ENCODE measurements at places on chromosomes 1 and 21.

DNA sequence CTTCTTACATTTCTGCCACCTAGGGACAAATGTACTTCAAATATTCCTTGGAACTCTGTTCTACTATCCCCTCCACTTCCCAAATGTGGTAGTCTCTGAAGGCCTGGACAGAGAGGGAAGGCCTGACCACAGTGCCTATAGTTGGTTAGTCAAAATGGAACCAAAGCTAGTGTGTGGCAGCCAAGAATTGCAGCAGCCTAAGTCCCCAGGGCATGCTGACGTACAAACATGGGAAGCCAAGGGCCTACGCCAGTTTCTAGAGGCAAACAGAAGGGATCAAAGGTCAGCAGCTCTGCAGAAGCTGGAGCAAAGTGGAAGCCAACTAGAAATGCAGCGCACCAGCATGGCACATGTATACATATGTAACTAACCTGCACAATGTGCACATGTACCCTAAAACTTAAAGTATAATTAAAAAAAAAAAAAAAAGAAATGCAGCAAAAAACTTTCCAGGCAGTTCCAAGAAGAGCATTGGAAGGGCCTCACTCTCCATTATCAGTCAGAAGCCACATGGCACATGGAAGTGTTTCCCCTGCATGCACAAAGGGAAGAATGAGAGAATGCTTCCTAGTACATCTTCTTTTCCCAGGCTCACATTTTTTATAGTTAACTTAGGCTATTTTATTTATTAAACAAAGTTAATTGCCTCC, 39.4 kb upstream of the GADD45A start:
- no peak for DNase-seq

- no peak for DNase-seq
These were observed 30.2 kb upstream of the CD101 start for GRCh38 chr1:116971258-116971860.

GRCh38 chr1:184935920-184936798, 38.1 kb downstream of the NIBAN1 start:
- DNase-seq = no peak

- no peak for DNase-seq
These were observed 27.4 kb upstream of the COQ8A start for GRCh38 chr1:226912587-226913176.

- DNase-seq = no peak
These were observed 289.4 kb upstream of the DUSP10 start for GRCh38 chr1:222031318-222031717.

- DNase-seq = no peak
These were observed 101.2 kb downstream of the FMN2 start for GRCh38 chr1:240192851-240193250.

DNA sequence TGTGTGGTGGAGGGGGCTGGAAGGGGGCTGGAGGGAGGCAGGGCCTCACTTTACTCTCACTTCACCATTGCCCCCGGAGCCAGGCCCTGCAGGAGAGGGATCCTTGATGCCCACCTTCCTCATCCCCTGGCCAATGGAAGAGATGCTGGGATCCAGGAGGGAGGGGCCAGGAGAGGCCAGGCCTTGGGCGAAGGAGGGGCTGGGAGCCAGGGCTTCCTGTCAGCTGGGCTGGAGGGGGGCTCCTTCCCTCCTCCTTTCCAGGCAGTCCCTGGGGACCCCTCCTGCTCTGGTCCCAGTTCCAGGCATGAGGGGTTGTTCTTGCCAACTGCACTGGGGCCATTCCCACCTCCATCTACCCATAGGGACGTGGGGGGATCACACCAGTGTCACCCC, 5.7 kb downstream of the AHDC1 start:
- no peak for DNase-seq

DNA sequence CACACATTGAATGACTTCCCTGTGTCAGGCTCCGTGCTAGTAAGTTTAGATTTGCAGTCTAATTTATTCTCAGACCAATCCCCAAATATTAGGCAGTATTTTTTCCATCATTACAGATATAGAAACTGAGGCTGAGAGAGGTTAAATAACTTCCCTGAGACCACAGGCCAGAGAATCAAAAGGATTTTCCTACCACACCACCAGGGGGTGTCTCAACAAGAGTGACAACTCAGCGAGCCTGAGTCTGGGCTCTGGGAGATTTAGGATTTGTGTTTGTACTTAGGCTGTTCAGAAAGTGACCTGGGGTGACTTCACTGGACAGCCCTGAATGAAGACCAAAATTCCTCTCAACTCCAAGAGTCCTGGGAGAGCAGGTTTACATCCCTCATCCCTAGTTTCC, 13.3 kb upstream of the LCE5A start:
- DNase-seq = no peak

DNA sequence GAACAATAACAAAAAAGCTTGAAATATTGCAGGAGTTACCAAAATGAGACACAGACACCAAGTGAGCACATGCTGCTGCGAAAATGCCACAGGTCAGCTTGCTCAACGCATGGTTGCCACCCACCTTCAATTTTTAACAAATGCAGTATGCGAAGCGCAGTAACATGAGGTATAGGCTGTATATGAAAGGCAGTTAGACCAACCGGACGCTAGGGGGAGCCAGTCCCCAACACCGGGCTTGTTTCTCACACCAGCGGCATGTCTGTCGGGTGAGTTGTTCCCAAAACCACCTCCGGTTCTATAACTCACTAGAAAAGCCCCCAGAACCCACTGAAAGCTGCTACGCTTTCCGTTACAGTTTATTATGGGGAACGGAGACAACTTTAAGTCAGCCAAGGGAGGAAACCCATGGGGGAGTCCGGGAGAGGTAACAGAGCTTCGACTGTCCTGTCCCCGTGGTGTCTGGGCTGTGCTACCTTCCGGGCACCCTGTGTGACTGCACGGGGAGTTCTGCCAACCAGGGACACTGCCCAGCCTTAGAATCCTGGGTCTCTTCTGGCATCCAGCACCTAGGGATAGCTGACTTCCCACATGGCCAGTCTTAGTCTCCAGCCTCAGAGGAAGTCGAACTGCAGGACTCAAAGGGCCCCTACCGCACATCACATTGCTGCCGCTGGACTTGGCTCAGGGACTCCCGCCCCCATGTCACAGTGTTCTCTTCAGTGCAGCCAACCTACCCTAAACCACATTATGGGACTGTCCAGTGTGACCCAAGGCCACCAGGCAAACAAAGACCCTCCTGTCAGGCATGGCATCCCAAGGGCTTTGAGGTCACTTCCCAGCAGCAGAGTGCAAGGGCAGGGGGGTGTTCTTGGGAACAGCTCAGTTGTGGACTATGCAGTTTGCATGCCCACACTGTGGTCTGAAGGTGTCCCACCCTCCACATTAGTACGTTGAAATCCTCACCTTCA, 14.0 kb downstream of the RNF187 start:
- DNase-seq = peak; percentile 65

GRCh38 chr1:177849579-177850290, 120.1 kb downstream of the SEC16B start:
- no peak for DNase-seq

DNA sequence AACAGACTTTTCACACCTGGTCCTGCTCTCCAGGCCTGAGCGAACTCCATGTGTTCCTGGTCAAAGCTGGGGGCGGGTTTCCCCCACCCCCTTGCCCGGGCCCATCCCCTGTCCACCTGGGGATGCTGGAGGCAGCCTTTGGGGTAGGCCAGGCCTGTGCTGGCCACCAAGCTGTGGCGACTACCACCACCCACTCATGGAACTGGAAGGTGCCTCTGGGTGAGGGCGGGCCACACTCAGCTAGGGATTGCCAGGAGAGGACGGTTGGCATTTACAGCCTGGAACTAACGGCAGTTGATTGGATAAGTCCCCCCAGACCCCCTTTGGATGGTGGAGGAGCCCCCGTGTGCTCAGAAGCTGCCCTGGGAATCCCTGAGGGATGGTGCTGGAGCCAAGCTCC, 7.9 kb downstream of the S100B start:
- DNase-seq = no peak

GRCh38 chr1:10679496-10680220, 116.8 kb downstream of the CASZ1 start:
- peak; percentile 34 for DNase-seq

DNA sequence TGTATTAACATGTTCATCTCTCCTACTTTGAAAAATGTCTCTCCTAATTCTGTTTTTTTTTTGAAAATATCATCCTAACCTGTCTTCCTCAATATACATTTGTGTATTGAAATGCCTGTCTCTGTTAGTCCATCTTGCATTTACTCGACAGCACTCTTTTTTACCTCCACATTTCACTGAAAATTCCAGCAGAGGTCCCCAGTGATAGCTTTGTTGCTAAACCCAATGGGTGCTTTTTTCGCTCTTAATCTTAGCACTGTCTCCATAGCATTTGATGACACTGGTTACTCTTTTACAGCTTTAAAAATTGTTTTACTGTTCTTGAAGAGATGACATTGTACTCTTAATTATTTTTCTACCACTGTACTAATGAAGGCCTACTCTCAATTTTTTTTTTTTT, 10.8 kb downstream of the OSBPL9 start:
- DNase-seq = no peak

GRCh38 chr1:15460708-15461095, 4.2 kb downstream of the CELA2A start:
- DNase-seq = no peak

DNA sequence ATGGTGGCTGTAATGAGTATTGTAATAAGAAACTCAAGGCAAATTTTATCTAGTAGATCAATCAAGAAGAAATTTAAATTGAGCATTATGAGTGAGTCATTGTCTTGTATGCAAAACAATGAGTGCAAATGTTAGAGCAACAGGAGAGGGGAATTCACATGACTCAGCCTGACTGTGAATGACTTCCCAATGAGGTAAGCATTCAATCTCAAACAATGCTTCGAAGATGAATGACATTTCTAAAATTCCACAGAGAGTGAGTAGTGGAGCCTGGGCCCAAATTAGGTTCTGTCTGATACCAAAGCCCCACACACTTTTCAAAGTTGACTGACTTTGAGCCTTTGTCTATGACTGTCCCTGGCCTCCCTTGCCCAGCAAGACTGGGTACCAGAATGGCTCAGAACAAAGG, 738.0 kb downstream of the PTPRU start:
- DNase-seq = peak; percentile 80

DNA sequence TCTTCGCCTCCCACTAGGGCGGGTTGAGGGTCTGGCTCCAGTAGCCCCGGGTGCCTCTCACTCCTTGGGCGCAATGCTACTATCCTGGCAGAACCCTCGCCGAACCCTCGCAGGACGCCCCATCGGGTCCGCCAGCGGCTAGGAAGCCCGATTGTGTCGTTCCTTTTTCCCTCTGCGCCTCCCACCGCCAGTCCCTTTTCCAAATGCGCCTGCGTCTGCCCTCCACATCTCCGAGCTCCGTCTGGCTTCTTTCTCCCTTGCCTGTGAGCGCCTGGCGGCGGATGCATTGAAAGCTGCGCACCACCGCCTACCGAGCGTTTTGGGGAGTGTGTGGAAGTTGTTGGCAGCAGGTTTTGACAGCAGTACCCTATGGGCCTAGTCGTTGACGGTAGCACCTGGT, 1.0 kb upstream of the DIRAS3 start:
- no peak for DNase-seq

DNA sequence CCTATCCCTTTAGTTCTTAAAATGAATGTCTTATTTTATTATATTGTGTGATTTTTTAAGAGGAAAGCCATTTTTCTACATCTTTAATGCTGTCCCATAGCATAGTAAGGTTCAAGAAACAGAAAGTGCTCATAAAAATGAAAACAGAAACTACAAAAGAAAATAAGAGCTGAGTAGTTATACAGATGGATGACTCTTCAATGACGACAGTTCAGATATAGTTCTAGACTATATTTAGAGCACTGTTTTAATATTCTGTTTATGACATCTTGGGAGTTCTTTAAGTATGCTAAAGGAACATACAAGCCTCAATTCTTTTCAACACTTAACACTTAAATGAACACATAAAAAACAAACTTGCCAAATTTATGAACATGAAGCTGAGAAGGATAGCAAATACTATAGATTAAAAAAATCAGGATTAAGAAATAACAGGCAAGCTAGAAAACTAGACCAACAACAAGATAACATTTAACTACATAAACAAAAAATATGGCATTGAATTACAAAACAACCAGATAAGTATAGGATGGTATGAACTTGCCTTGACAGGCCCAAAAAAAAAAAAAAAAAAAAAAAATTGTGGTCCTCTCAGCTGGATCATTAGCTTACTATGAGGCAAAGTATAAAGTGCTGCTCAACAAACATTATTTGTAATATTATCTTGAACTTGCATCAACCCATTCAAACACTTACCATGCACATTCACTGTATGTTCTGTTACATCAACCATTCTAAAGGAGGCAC, 87.9 kb downstream of the ZZZ3 start:
- no peak for DNase-seq

DNA sequence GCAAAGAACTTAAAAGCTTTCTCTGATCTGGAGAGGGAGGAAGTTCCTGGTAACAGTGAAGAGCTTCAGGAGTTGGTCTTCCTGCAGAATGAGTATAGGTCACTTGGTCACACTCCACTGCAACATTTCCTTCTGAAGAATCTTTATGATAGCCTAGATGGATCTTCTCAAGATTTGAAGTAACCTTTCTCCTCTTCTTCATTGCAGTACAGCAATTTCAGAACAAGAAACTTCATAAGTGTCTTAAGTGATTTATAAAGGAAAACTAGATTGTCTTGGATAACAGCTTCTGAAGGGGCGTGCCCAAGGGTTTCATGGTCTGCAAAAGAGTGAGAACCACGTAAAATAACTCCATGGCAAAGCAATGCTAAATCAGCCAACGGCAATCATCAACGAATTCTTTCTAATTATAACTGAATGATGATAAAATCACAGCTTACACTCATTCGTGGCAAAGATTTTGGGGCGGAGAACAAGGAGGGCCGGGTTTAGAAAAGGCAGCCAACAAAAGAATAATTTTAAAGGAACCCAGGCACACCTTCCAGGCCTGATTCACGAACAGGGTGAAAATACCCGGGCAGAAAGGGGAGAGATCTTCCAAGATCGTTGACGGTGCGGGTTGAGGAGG, 53.9 kb upstream of the ASPM start:
- peak; percentile 64 for DNase-seq

DNA sequence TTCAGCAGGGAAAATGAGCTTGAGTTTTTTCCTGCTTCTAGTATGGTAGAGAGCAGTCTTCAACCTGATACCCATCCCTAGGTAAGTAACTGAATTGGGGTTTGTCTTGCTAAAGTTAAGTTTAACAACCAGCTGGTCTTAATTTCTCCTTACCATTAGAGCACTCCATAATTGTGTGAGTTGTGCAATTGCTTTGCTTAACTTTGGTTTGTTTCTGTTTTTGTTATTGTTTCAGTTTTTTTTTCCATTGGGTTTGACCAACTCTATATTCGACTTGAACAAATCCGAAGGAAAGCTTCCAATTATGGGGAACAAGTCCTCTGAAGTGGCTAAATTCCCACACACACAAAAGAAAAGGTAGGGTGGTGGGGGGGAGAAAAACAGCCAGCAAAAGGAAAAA, 641.1 kb downstream of the PLA2G4A start:
- no peak for DNase-seq

Measured in Caki2 (cell line).